COLO829 (cell line): ENCODE measurements at places on chromosomes 13 and 19.
A peak's percentile ranks its signal among the peaks of the same experiment; 100 is the strongest.

DNA sequence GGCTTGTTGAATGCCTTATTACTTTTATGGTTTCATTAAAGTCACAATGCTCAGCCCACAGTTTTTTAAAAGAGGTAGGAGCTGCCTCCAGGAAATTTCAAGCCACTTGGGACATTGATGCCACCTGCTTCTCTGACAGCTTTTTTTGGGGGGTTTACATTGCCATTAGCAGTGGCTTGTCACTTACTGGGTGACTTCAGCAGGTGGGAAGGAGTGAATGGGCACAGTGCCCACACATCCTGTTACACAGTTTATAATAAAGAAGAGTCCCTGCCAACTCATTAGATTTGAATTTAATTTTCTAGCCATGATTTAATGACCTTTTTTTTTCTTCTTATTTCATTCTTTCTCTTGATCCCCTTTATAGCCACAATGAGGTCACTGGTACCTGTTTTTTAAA, 61.0 kb downstream of the NHLRC3 start:
- DNase-seq: no peak

DNA sequence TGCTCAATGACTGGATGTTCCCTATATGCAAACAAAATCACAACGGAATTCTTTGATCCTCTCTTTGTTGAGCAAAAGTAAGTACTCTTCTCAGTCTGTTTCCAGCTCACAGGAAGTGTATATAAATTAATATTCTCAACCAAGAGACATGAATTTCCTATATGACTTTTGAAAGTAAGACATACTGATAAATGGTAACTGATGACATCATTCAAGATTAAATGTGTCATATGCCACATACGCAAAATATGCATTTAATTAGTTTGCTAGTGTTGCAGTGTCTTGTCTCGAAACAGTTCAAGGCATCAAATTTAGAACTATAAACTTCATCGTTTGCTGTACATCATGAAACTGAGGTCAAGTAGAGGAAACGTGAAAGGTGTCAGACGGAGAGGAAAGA, 7.9 kb downstream of the CLDN10 start:
- DNase-seq: no peak

DNA sequence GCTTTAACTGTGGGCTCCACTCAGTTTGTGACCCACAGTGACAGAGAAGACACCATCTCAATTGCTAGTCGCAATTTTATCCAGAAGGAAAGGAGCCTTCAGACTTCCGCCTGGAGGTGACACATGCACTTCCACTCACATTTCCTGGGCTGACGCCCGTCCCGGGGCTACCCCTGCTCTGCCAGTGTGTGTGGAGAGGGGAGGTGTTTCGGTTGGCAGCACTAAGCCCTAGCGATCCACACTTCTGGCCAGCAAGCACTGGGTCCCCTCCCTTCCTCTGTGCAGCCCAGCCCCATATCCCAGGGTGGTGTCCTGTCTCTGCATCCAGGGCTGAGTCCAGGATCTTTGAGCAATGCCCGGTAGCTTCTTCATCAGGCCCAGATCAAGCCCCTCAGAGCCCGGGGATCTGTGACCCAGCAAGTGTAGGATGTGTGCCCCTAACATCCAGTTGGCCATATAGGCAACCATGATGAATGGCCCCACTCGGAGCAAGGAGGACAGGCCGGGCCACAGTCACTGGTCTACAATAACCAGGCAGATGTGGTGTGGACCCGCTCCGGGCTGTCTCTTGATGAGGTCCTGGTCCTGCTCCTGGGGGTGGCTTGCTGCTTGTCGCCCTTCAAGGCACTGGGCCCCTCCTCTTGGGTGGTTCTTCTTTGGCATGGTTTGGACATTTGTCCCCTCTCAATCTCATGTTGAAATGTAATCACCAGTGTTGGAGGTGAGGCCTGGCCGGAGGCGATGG, 141.9 kb upstream of the SPACA7 start:
- no peak for DNase-seq

GRCh38 chr19:29504454-29504853, 21.3 kb upstream of the VSTM2B start:
- no peak for DNase-seq

DNA sequence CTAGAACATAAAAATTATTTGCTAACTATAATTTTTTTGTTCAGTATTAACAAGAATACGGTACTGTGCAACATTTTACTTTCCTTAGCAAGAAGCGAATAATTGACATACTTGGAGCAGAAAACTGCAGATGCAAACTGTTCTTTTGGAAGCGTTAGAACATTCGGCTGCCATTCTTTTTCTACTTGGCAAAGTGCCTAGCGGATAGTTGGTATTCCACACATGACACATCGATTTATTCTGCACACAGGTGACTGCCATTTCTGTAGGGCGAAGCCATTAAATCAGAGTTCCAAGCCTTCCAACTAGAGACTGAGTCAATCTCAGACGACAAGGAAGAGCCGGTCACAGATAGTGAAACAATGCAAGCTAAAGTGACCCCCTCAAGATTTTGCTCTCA, 117.4 kb downstream of the TRPC4 start:
- DNase-seq: no peak

GRCh38 chr19:38993271-38993670, 17.7 kb upstream of the FBXO17 start:
- DNase-seq: no peak

GRCh38 chr13:111275382-111275781, 45.1 kb upstream of the TEX29 start:
- DNase-seq: peak; percentile 50

GRCh38 chr13:32362574-32362973, 47.3 kb downstream of the BRCA2 start:
- no peak for DNase-seq

DNA sequence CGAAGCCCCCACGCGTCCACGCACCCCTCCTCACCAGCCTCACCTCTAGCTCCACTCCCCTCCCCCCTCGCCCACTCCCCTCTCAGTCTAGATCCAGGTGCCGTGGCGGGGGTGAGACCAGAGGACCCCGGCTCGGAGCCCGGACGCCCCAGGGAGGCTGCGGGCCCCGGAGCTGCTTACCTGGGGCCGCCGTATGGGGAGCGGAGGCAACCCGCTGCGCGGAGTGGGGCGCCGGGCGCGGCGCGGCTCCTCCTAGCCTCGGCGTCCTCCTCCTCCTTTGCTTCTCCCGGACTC, 353 bp downstream of the ENOX1 start:
- DNase-seq: no peak

- DNase-seq: no peak
These were observed 11.7 kb downstream of the RAP2A start for GRCh38 chr13:97445522-97446187.

- DNase-seq: no peak
These were observed 360.8 kb upstream of the KLHL1 start for GRCh38 chr13:70469077-70469476.

DNA sequence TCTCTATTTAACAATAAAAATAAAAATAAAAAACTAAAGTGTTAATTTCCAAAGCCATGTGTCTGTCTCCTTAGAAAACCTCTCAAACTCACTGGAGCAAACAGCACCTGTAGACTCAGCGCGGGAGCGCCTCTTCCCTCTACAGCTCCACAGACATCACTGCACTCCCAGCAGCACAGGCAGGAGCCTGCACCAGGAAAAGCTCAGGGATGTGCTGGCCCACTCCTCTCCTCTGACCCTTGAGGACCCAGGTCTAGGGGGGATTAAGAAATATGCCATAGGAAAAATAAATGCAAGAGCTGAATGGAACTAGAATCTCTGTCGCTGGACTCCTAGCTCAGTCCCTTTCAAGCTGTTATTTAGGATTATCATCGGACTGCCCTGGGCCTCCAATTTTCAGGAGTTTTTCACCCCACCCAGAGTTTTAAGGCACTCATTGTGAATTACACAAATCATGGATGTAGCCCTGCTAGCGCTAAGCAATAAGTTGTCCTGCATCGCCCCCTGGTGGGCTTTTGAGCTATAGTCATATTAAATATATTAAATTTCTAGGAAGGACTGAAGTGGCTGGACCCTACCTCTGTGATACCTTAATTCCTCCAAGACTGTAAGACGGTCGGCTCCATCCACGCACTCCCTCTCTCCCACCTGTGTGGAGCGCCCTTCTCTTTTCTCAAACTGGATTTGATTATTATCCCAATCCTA, 333.9 kb downstream of the UQCRFS1 start:
- DNase-seq: peak; percentile 57

DNA sequence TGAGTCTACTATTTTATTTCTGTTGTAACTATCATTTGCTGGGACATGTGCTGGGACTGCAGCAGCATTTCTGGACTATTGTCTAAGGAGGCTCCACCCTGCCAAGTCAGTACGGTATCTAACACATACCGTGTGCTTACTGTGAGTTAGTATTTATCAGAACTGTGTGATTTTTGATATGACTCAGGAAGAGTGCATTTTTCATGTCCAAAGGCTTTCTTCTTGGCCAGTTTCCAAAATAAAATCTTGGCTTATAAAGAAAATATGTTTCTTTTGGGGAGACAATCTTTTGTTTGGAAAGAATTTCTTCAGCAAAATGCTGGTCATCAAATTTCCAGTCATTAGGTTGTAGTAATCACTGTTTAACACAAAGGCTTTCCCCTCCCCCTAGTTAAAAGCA, 11.6 kb downstream of the PARP4 start:
- DNase-seq: no peak

- DNase-seq: no peak
These were observed 17.3 kb downstream of the ANKRD24 start for GRCh38 chr19:4199699-4200293.

GRCh38 chr13:98454389-98454881, 122.5 kb downstream of the STK24 start:
- DNase-seq: peak; percentile 24

GRCh38 chr19:28489126-28489660, 723.8 kb downstream of the UQCRFS1 start:
- DNase-seq: no peak

GRCh38 chr13:43567608-43568007, 219.2 kb downstream of the ENOX1 start:
- no peak for DNase-seq

GRCh38 chr19:14916848-14917247, 24.4 kb upstream of the OR7C2 start:
- DNase-seq: no peak

GRCh38 chr13:19952850-19953249, 5.7 kb upstream of the ZMYM2 start:
- no peak for DNase-seq

DNA sequence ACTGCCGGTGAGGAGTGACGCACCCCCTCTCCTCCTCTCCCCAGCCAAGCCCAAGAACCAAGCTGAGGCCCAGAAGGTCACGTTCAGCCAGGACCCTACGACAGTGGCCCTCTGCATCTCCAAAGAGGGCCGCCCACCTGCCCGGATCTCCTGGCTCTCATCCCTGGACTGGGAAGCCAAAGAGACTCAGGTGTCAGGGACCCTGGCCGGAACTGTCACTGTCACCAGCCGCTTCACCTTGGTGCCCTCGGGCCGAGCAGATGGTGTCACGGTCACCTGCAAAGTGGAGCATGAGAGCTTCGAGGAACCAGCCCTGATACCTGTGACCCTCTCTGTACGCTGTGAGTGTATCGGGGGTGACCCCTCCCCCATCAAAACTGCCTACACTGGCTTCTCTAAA, 19.2 kb upstream of the TOMM40 start:
- DNase-seq: no peak

GRCh38 chr13:46648166-46648607, 95.2 kb downstream of the LRCH1 start:
- DNase-seq: no peak

- no peak for DNase-seq
These were observed 1449.8 kb upstream of the MIR17HG start for GRCh38 chr13:89897681-89898080.

DNA sequence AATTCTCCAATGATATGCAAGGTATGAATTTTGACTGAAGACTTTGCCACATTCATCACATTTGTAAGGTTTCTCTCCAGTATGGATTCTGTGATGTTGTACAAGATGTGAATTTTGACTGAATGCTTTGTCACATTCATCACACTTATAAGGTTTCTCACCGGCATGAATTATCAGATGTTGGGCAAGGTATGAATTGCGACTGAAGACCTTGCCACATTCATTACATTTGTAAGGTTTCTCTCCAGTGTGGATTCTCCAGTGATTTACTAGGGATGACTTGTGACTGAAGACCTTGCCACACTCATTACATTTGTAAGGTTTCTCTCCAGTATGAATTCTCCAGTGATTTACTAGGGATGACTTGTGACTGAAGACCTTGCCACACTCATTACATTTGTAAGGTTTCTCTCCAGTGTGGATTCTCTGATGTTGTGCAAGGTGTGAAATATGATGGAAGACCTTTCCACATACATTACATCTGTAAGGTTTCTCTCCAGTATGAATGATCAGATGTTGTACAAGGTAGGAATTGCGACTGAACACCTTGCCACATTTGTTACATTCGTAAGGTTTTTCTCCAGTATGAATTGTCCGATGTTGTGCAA, 24.8 kb downstream of the ZNF83 start:
- DNase-seq: no peak

DNA sequence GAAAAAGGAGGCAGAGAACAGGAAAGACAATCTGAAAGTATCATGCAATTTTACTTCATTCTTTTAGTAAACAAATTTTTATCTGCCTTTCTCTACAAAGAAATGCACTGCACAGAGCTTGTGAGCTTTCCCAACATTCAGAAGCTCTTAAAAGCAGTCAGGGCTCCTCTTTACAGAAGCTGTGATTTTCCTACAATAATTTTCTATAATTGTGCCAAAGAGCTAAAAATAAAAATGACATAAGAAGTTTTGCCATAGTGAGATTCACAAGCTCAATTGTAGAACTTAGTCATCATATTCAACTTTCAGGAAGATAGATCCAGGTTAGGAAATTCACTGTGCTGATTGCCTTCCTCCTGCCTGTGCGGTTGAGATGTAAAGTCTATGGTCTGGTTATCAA, 341.4 kb downstream of the PCDH9 start:
- no peak for DNase-seq

DNA sequence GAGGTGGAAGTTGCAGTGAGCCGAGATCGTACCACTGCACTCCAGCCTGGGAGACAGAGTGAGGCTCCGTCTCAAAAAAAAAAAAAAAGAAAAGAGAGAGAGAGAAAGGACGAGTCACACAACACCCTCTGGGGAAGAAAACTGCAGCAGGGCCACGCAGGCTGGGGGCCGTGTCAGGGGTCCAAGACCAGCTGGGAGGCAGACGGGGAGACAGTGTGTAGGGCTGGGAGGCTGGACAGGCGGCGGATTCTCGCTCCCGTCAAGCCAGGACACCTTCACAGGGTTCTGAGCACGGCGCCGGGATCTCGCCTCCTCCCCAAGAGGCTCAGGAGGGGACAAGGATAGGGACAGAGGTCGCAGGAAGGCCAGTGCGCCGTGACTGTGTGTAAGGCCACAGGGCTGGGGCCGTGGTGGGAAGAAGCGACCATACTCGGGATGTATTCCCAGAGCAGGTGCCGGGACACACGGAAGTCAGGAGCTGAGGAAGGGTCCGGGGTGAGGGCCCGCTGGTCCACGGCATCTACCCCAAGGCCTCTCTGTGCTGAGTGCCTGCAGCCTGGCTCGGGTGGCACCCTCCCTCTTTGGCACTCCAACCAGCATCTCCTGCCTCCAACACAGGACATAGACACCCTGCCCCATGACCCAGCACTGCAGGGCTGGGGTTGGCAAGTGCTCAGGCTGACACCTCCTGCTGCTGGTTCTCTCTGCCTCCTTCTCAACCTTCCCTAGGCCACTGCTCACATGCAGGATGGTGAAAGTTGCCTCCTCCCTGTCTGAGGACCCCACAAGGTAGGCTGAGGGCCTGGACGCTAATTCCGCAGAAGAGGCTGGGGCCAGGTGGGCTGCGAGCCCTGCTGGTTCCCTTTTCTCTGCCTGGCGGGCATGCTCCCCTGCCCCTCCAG, 21.2 kb downstream of the ZNF787 start:
- DNase-seq: no peak

GRCh38 chr13:106234636-106235035, 300.8 kb downstream of the EFNB2 start:
- DNase-seq: no peak
